Spinal cord (tissue), 10 donors: ENCODE measurements at places on chromosomes 3 and 15. TPM values are rescaled to one million over a fixed set of nuclear protein-coding genes. Genes with fewer than 3 reads are reported as not detected.

DNA sequence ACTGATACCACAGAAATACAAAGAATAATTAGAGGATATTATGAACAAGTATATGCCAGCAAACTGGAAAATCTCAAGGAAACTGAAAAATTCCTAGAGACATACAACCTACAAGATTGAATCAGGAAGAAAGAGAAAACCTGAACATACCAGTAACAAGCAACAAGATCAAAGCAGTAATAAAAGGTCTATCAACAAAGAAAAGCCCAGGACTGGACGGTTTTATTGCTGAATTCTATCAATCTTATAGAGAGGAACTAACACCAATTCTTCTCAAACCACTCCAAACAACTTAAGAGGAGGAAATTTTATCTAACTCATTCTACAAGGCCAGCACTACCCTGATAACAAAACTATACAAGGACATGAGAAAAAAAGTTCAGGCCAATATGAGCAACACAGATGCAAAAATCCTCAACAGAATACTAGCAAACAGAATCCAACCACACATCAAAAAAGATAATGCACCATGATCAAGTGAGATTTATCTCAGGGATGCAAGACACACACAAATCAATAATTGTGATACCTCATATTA lies 71.1 kb upstream of the IMPG2 start:
- no peak overlapping the region for H3K27ac ChIP-seq
- no peak for DNase-seq
- H3K36me3 ChIP-seq = peaks cover 4% of the 10 kb centered on the region
- no peaks in the 10 kb centered on the region for H3K4me1 ChIP-seq

DNA sequence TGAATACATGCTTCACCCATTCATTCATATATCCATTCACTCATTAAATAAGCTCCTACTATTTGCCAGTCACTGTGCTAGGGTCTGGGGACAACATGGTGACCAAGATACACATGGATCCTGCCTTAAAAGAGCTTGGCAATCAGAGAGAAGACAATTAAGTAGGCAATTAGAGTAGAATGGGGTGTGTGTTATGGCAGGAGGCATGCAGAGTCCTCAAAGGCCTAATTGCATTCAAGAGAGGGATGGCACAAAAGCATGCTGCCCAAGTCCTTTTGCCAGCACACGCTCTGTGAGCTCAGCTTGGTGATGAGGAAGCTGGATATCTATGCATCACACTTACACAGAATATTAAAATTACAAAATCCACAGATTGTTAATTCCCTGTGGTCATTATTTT lies 2.8 kb upstream of the PRICKLE2 start:
- no peaks in the 10 kb centered on the region for H3K27me3 ChIP-seq
- H3K4me3 ChIP-seq = no peak overlapping the region
- H3K27ac ChIP-seq = no peak overlapping the region

Gene FAM174B
- total RNA-seq = 23.5 TPM

DNA sequence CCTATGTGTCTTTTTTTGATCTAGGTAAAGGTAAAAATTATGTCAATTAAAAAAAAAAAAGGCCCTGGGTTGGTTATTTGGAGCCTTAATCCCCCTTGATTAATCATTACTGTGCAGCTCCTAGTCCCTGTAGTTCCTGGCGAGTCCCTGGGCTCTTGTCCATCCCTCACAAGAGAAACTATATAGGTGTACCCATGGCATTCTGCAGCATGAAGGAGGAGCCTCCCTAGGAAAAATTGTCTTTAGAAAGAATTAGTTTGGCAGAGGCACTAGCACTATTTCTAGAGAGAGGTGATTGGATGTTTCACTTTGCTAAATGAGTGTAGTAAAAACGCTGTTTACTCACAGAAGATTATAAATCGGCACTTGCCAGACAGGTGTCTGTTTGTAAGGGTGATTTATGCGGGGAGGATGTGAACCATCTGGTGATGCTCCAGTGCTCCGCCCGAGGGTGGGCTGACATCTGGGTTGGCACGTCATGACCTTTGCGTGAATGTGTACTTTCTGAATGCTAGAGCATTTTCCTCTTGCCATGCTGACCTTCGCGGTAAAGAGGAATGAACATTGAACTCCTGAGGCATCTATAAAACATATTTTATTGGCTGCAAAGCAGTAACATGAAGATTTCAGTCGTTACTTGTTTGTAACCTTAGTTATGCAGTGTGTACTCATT lies 12.6 kb downstream of the PLCL2 start:
- no peak overlapping the region for H3K4me3 ChIP-seq
- H3K27me3 ChIP-seq = no peaks in the 10 kb centered on the region
- no peaks in the 10 kb centered on the region for H3K36me3 ChIP-seq
- peaks cover 2% of the 10 kb centered on the region for H3K4me1 ChIP-seq

GRCh38 chr3:101518421-101518871 lies 5.4 kb upstream of the SENP7 start:
- H3K36me3 ChIP-seq = no peaks in the 10 kb centered on the region
- no peak overlapping the region for H3K4me3 ChIP-seq
- DNase-seq = no peak
- no peak overlapping the region for H3K27ac ChIP-seq
- H3K4me1 ChIP-seq = no peaks in the 10 kb centered on the region

GRCh38 chr15:84391191-84391590 lies 155.6 kb downstream of the GOLGA6L4 start:
- no peaks in the 10 kb centered on the region for H3K27me3 ChIP-seq
- no peaks in the 10 kb centered on the region for H3K4me1 ChIP-seq
- DNase-seq = no peak
- no peak overlapping the region for H3K4me3 ChIP-seq
- H3K27ac ChIP-seq = no peak overlapping the region
- no peaks in the 10 kb centered on the region for H3K36me3 ChIP-seq

GRCh38 chr3:29759411-29760225 lies 478.7 kb downstream of the RBMS3 start:
- H3K36me3 ChIP-seq = no peaks in the 10 kb centered on the region
- H3K4me3 ChIP-seq = peak overlapping the region; percentile 3
- peak overlapping the region; percentile 51 for H3K27ac ChIP-seq
- DNase-seq = no peak
- no peaks in the 10 kb centered on the region for H3K4me1 ChIP-seq

DNA sequence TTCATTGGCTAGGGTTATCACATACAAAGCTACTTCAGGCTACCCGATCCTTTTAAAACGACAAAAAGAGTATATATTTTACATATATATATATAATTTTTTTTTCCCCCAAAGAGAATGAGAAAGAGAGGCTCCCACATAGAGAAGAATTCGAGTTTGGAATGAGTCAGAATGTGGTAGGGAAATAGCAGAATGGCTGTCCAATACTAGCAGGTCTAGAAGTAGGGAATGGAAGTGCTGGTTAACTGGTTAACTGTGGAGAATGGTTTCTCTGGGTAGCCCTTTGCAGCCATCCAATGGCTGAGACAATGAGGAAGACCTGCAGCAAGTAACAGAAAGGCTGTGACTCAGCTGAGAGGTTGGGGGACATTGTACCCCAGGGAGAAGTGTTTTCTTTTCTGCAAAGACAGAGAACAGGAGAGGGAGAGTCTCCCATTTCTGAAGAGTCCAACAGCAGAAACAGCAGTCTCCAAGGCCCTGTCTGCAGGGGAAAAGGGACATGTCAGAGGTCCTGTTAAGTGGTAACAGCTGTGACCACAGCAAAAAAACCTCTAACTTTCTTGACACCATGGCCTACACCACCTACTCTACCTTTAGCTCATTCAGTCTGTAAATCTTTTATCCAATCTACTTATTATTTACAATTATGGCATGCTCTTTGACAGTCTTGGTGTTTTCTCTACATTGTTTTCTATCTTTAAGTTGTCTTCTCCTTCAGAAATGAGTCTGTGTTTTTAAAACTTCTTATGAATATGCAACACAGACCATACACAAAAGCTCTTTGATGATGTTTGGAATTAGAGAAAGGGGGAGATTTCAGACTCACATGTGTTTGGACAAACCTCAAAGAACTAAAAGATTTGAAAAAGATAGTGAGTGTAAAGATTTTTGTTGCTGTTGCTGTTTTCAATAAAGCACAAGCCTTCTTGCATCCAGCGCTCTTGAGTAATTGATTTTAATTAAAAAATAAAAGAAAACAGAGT lies 116.1 kb upstream of the SLC7A14 start:
- H3K4me1 ChIP-seq = no peaks in the 10 kb centered on the region
- no peak for DNase-seq
- H3K4me3 ChIP-seq = no peak overlapping the region
- H3K27me3 ChIP-seq = no peaks in the 10 kb centered on the region

Gene DALRD3
- 35.7 TPM for total RNA-seq

- no peak overlapping the region for H3K27ac ChIP-seq
- H3K4me1 ChIP-seq = no peaks in the 10 kb centered on the region
- no peak overlapping the region for H3K4me3 ChIP-seq
- no peaks in the 10 kb centered on the region for H3K36me3 ChIP-seq
- DNase-seq = no peak
- no peaks in the 10 kb centered on the region for H3K27me3 ChIP-seq
Observed at GRCh38 chr3:4432259-4432658, 34.8 kb downstream of the SUMF1 start.

DNA sequence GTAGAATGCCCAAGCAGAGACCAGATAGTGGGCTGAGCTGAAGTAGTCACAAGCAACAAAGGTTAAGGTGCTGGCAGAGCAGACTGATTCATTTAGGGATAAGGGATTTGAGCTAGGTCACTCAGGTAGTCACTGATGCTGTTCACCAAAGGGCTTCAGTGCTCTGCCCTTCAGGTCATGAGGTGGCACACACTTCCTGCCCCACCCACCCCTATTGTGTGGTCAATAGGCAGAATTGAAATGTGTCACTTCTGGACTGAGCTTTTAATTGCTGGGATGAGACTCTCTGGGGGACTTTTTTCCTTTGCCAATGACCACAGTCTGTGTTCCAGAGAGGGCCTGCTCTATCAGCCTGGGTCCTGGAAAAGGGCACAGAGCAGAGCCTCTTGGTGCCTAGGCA lies 2.9 kb upstream of the DIS3L start:
- H3K4me1 ChIP-seq = peaks cover 21% of the 10 kb centered on the region
- no peak for DNase-seq
- no peaks in the 10 kb centered on the region for H3K36me3 ChIP-seq
- no peaks in the 10 kb centered on the region for H3K27me3 ChIP-seq
- no peak overlapping the region for H3K4me3 ChIP-seq
- H3K27ac ChIP-seq = no peak overlapping the region

GRCh38 chr3:128364291-128364690 lies 102.4 kb downstream of the DNAJB8 start:
- no peak overlapping the region for H3K27ac ChIP-seq
- H3K27me3 ChIP-seq = no peaks in the 10 kb centered on the region
- H3K36me3 ChIP-seq = peaks cover 24% of the 10 kb centered on the region
- no peak for DNase-seq
- no peak overlapping the region for H3K4me3 ChIP-seq

DNA sequence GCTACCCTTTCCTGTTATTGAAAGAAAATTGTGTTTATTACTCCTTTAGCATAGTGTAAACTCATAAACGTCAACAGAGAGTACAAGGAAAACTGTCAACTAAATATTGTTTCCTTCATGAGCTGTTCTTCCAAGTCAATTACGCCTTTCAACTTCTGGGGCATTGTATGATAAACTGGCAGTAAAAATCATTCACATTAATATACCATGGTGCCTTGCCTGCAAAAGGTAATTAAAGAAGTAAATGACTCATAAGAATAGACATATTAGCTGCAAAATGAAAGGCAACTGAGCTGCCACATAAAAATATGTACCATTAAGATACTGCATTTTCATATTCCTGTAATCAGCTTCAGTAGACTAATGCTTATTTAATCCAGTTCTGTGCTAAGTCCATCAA lies 447.3 kb downstream of the FOXP1 start:
- H3K4me3 ChIP-seq = no peak overlapping the region
- H3K27ac ChIP-seq = no peak overlapping the region
- peaks cover 12% of the 10 kb centered on the region for H3K4me1 ChIP-seq
- H3K36me3 ChIP-seq = no peaks in the 10 kb centered on the region
- no peak for DNase-seq
- H3K27me3 ChIP-seq = peaks cover 3% of the 10 kb centered on the region

- H3K27ac ChIP-seq = no peak overlapping the region
- no peak overlapping the region for H3K4me3 ChIP-seq
- H3K27me3 ChIP-seq = peaks cover 9% of the 10 kb centered on the region
- no peaks in the 10 kb centered on the region for H3K36me3 ChIP-seq
Observed at GRCh38 chr15:75195122-75195765, 6.4 kb upstream of the C15orf39 start.

GRCh38 chr3:41881233-41881821 lies 80.6 kb downstream of the ULK4 start:
- no peak overlapping the region for H3K4me3 ChIP-seq
- no peaks in the 10 kb centered on the region for H3K36me3 ChIP-seq
- H3K27ac ChIP-seq = no peak overlapping the region
- H3K27me3 ChIP-seq = no peaks in the 10 kb centered on the region
- DNase-seq = peak; percentile 43

DNA sequence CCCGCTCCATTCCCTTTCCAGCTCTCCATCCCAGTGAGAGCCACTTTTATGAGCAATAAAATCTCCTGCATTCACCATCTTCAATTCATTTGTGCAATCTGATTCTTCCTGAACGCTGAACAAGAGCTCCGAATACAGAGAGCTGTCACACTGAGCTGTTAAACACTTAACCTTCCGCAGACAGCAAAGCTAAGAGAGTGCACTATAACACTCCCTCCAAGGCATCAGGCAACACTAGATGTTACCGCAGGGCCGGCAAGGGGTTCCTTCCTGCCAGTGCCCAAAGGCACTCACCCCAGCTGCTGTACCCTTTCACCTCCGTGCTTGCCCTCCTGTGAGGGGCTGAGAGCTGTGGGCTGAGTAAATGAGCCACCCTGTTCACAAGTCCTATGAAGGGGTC lies 85.6 kb downstream of the BCHE start:
- DNase-seq = no peak
- H3K27ac ChIP-seq = no peak overlapping the region
- H3K36me3 ChIP-seq = no peaks in the 10 kb centered on the region
- no peaks in the 10 kb centered on the region for H3K4me1 ChIP-seq
- H3K27me3 ChIP-seq = no peaks in the 10 kb centered on the region

Gene ARNT2
- 130 TPM for total RNA-seq

DNA sequence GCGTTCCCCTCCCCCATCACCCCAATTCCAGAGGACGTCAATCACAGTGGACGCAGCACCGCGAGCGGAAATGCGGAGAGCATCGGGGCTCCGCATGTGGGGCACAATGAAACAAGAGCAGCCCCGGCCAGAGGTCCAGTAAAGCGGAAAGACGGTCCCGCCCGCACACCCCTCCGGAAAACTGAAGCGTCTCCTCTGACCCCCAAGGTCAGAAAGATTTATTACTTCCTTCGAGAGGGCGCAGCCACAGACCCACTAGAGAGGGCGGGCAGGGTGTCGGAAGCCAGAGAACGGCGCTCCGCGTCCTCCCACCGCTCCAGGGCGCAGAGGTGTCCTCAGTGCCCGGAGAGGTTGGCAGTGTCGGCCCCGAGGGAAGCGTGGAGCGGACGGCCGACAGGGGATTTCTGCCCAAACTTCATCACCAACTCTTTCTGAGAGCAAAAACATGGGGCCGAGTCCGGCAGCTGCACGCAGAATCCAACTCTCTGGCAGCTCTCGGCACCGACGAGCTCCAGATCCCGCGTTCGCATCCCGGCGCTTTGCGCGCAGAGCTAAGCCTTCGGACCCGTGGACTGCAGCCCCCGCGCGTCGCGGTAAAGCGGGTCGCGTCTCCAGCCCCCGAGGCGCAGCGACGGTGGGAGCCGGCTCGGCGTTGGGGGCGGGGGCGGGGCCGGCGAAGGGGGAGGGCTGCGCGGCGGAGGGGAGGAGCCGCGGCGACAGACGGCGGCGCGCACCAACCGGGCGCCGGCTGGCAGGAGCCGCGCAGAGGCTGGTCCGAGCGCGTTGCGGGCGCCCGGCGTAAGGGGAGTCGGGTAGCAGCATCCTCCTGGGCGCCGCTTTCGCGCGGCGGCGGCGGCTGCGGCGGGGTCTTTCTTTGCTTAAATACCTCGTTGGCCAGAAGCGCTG lies at the start of gene CHST2:
Gene CHST2, plus strand, starts transcription at position 763 of the 906 bp plus-strand sequence. CDS start 1,046 bp downstream, outside the sequence.
- peaks cover 17% of the 10 kb centered on the region for H3K27me3 ChIP-seq
- DNase-seq = peak; percentile 71
- H3K36me3 ChIP-seq = peaks cover 12% of the 10 kb centered on the region
- peaks cover 23% of the 10 kb centered on the region for H3K4me1 ChIP-seq
- H3K4me3 ChIP-seq = peak within 1 kb of the TSS; percentile 89
